Neural crest cell (in vitro differentiated cells): ENCODE measurements at places on chromosomes 11 and 22.

DNA sequence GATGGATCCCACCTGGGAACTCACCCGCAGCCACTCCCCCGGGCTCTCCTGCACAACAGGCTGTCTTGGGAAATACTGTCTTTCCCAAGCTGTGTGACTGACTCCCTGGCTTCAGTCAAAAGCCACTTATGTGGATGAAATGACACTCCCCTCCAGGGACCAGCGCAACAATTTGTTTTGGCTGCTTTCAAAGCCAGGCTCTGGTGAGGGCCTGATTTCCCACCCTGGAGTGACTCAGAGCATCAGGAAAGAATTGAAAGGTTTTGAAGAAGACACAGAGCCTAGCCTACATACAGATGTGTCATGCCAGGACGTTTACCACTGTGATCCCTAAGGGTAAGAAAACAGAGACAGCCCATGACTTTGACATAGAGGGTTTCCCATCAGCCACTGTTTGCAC, 550.5 kb downstream of the MIAT start:
- DNase-seq: no peak

DNA sequence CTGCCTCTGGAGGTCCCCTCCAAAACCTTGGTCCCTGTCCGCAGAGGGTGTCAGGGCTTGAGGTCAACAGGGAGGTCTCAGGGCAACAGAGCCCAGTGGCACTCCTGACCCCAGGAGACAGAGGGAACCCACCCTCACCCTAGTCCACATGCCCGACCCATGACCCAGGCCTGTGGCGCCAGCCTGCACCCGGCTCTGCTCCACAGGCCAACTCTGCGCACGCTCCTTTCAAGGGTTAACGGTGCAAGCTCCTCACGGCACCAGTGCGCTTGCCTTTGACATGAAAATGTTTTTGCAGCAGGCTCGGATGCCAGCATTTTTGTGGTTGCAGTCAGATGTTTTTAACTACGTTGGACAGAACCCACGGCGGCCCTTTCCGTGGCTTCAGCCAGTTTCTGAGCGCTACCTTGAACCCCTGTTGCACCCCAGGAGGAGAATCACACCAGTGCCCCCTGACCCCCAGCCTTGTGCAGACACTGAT, 68.6 kb downstream of the CDKN1C start:
- DNase-seq: no peak

GRCh38 chr11:28924004-28924403, 815.8 kb downstream of the METTL15 start:
- no peak for DNase-seq

GRCh38 chr11:64501500-64502427, 89.3 kb upstream of the SLC22A12 start:
- DNase-seq: no peak

DNA sequence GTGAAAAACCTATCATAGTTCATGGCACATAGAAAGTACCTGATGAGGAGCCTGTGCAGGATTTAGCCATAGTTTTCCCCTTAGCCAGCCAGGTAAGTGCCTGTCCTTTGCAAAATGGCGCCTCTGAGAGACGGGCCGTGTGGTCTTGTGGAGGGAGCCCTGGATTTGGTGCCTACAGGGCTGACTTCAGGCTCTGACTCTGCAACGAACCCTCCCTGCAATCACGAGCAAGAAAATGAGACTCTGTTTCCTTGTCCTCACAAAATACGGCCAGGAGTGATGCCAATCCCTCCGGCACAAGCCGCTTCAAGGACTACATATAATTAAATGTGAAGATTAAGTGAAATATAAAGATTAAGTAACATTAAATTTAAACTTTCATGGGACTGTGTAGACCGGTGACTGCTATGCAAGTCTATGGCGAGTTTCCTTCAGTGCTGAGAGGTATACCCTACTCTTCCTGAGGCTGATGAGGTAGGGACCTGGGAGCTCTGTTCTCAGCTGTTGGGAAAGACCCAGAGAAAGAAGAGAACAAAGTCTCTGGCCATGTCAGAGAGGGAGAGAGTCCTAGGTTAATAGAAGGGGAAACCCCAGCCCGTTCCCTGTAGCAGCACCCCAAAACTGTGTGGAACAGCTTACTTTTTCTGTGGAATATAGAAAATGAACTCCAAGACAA, 6.1 kb upstream of the CXCR5 start:
- DNase-seq: no peak

DNA sequence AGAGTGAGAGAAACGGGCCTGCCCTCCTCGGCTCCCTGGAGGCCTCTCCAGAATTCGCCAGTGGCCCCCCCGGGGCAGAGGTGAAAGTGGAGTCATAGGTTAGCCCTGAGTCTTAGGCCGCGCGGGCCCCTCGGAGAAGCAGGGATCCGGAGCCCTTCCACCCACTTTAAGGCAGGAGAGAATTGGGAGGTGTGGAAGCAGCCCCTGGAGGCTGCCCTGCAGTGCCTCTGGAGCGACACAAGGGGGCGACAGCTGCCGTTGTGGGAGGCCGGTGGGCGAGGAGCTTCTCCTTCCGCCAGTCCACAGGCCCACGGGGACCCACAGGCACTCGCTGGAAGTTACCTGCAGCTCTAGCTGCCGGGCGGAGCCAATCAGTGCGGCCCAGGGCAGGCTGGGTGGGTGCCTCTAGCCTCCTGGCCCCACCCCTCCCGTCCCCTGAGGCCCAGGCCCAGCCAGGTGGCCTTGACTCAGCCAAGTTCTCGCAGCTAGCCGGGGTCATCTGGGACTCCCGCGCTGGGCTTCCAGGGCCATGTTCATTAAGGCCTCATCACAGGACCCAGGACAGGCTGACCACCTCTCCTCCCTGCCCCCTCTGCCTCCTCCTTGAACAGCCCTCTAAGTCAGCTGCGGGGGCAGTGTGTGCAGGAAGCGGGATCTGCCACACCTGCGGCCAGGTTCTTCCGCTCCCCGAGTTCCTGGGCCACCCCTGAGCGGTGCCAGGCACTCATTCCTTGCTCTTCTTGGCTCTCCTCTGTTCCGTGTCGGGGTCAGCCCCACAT, 5.0 kb downstream of the DGKZ start:
- peak; percentile 72 for DNase-seq

- no peak for DNase-seq
Measured at GRCh38 chr11:93287434-93287833, 43.1 kb upstream of the DEUP1 start.

DNA sequence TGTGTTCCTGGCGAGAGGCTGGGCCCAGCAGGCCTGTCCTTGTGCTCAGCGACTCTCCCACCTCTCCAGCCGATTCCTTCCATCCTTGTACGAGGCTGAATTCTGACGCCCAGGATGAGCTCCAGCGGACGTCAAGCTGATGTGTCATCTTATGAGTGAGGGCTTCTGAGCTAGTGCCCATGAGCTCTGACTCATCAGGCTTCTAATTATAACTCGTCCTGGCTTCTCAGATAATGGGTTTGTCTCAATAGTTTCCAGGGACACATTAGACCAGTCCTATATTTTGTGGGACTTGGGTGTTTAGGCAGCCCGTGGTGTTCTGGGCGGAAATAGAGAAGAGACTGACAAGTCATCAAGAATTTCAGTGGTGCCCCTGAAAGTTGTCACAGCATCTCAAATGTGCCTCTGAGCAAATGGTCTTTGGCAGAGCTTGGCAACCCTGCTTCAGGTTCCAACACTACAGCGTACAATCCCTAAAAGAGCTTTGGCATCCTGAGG, 108.2 kb upstream of the CD44 start:
- DNase-seq: no peak

- no peak for DNase-seq
Measured at GRCh38 chr11:9203691-9204311, 61.3 kb downstream of the DENND5A start.

- DNase-seq: no peak
Measured at GRCh38 chr22:29772170-29772641, 5.0 kb downstream of the UQCR10 start.

- DNase-seq: no peak
Measured at GRCh38 chr22:30267382-30268302, 991 bp upstream of the OSM start.

DNA sequence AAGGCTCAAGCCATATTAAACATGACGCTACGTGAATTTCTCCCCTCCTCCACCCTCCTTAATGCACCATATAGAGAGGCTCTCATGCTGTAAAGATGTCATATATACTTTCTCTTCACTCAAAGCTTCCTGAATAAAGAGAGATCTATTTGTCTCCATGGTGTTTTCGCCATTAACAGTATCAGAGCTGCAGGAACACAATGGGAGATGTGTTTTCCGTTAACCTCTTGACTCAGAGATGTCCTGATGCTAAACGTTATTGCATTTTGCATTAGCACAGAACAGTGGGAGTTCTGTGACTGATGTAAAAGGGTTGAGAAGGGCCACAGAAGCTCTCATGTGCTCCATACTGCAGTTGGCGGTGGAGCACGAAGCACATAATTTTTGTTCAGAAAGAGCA, 25.7 kb upstream of the BLID start:
- no peak for DNase-seq

DNA sequence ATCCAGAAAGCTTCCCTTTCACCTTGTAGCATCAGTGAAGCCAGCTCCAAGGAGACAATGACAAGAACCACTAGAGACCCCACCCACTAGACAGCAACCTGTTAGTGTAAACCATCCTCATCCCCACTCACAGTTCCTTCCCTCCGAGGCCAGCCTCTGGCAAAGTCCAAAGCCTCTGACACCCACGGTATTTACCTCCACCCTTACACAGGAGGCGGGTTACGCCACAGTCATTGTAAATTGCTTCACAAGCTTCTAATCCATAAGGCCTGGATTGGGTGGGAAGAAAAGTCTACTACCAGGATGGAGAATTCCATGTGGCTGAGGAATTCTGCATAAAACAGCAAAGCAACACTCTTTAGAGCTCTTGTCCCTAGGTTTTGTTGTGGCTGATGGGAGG, 287.4 kb downstream of the BUD13 start:
- DNase-seq: no peak

GRCh38 chr11:104581246-104581980, 316.8 kb downstream of the CASP12 start:
- DNase-seq: no peak

DNA sequence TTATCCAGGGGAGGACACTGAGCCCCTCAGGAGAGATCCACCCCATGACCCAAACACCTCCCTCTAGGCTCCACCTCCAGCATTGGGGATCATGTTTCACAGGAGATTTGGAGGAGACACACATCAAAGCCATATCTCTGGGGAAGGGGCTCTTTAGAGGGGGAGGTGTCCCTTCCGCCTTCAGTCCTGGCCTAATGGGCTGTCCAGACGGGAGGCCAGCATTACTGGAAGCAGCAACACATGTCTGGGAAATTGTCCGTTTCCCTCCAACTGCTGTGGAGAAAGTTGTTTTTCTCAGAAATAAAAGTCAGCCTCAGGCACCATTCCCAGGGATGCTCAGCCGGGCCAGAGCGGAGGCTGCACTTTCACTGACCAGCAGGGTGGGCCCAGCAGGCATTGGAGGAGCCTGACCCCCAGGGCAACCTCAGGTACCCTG, 9.5 kb downstream of the CACNA1I start:
- no peak for DNase-seq

DNA sequence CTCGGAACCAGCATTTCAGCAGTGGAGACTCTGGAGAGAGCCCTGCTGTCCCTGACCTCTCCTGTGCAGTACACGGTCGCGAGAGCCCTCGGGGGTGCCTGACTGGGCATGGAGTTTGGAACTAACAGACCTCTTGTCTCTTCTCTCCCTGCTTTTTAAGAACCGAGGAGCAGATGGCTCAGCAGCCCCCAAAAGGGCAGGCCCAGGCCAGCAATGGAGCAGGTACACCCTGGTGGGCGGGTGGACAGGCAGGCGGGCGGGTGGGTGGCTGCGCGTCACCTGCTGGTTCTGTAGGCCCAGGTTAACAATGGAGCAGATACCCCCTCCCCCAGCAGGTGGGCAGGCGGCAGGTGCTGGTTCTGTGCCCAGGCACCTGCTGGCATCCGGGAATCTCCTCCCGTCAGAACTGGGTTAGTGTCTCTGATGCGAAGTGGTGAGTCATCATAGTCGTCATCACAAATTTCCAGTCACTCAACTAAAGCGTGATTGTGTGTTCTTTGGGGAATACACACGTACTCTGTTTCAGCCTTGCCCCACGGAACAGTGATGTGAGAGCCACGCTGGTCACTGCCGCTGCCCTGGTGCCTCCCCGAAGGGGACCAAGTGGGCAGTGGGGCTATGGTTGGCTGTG, 41.1 kb downstream of the GRAMD4 start:
- DNase-seq: no peak

DNA sequence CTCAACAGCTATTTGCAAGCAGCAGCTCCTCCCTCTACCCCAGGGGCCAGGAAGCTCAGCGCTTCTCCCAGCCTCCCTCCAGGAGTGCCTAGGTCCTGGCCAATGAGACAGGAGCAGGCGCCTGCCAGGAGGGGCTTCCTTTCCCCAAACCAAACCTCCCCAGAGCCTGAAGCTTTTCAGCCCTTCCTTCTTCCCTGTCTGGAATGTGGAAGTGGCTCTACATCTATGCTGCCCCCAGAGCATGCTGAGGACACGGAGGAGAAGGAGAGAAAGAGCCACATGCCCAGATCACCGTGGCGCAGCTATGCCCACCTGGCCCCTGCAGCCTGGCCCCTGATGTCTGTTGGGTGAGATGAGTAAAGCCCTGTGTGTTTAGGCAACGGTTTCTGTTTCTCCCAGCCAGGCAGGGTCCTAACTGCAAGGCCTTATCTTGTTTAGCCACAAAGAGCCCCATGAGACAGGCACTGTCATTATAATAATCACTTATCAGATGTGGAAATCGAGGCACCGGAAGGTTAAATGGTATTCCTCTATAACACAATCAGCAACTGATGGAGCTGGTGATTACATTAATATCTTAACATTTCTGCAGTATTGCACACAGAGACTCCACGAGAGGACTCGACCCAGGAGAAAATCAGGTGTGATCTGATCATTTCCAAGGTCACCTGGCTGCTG, 315.8 kb downstream of the CTTN start:
- no peak for DNase-seq

DNA sequence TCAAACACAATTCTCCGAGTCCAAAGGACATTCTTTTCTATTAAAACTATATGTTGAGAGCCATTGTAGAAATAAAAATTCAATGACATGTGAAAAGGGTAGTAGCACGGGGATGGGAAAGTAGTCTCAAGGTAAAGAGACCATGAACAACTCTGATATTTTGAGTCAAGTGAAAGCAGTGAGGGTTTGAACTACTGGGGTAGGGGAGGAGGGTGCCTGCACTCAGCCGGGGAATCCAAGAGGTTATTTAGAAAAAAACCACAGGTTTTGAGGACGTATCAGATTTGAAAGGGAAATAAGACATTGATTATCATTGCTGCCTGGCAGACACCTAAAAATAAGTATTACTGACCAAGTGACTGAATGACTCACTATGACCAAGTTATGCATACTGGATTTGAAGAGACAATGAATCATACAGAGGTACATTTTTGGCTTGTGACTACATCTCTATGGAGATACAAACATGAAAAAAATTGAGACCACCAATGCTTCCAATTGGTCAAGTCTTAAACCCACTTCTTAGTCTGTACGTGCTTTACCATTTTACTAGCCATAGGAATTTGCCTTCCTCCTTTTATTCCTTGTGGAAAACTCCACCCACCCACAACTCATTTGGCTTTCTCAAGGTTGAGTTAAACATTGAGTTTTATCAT, 2.2 kb upstream of the OR52H1 start:
- no peak for DNase-seq

DNA sequence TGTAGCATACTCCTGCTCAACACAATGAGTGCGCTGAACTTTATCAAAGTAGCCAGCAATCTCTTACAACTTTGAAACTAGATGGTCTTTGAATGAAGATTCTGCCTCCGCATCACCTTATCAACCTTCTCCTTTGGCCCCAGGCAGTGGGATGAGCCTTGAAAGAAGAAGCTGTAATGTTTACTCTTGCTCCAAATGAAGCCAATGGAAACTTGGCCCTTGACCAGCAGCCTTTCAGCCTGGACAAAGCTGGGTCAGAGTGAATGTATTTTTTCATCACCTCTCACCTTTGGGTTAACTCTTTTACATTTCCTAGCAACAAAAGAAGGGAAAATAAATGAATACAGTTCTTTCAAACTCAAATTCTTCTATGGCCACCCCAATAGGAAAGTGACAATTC, 359.1 kb downstream of the KCNA4 start:
- DNase-seq: no peak
